ENCODE measurements at places on chromosomes 5 and 9. TPM values are rescaled to one million over a fixed set of nuclear protein-coding genes. Genes with fewer than 3 reads are reported as not detected.

Gene PITX1
- 0.38 TPM for total RNA-seq

Gene CEL
- under 0.01 TPM for total RNA-seq

Gene EMB
- 15.9 TPM for total RNA-seq

Gene NDFIP1
- 105 TPM for total RNA-seq

Gene LIFR
- total RNA-seq = 34.1 TPM

Gene ANKRD18A
- under 0.01 TPM for total RNA-seq

Gene DRD1
- total RNA-seq = not detected

Gene PCDHGB3
- 1.9 TPM for total RNA-seq

Gene AMBP
- not detected for total RNA-seq

Gene DMRT2
- total RNA-seq = not detected

Gene OR1Q1
- not detected for total RNA-seq

Gene IRX4
- not detected for total RNA-seq

Gene CTNND2
- total RNA-seq = not detected

Gene OLFM1
- total RNA-seq = 5.1 TPM

Gene SLC25A2
- total RNA-seq = 0.19 TPM

Gene SH3GLB2
- 26.3 TPM for total RNA-seq

Gene ANKRD55
- total RNA-seq = under 0.01 TPM

Gene SOWAHA
- total RNA-seq = not detected

Gene SH3GL2
- total RNA-seq = under 0.01 TPM

Gene TMEM174
- not detected for total RNA-seq

Gene TJP2
- total RNA-seq = 74.4 TPM

Gene SPINK4
- total RNA-seq = not detected

Gene CDX1
- total RNA-seq = 0.38 TPM

Gene ARHGEF37
- 8.2 TPM for total RNA-seq

Gene UGT3A1
- not detected for total RNA-seq

Gene DND1
- total RNA-seq = not detected

Gene SLC36A3
- not detected for total RNA-seq

Gene GFI1B
- total RNA-seq = not detected

Gene CHMP5
- 156 TPM for total RNA-seq

Gene GADD45G
- 0.38 TPM for total RNA-seq

Gene DTWD2
- 5.0 TPM for total RNA-seq

Gene IFNA16
- total RNA-seq = not detected

Gene ELAVL2
- total RNA-seq = not detected

Gene TLX3
- total RNA-seq = not detected

Gene PTPDC1
- 8.7 TPM for total RNA-seq

Gene ADAMTS12
- total RNA-seq = 57.8 TPM

Gene CDKN2AIPNL
- 49.7 TPM for total RNA-seq

Gene SPINK9
- total RNA-seq = not detected

Gene CTXN3
- not detected for total RNA-seq

Gene AGPAT2
- 54.1 TPM for total RNA-seq

Gene ENTREP1
- total RNA-seq = 0.38 TPM

Gene FRMD3
- total RNA-seq = 11.1 TPM

Gene HRCT1
- total RNA-seq = 0.58 TPM

Gene IFNB1
- not detected for total RNA-seq

Gene S100Z
- not detected for total RNA-seq

Gene ERCC8
- total RNA-seq = 18.6 TPM

Gene MAN1B1
- total RNA-seq = 67.3 TPM

Gene ANKRD34B
- total RNA-seq = not detected

Gene FAXDC2
- 0.77 TPM for total RNA-seq

Gene SLC44A1
- 105 TPM for total RNA-seq

Gene PCDHB10
- total RNA-seq = 1.7 TPM

Gene ATP6V1G1
- 108 TPM for total RNA-seq

Gene ZNF367
- 11.9 TPM for total RNA-seq
